NB4 (cell line): ENCODE measurements at places on chromosomes 1 and 21.

- DNase-seq = no peak
Observed at GRCh38 chr1:175225805-175226129, 33.2 kb upstream of the KIAA0040 start.

DNA sequence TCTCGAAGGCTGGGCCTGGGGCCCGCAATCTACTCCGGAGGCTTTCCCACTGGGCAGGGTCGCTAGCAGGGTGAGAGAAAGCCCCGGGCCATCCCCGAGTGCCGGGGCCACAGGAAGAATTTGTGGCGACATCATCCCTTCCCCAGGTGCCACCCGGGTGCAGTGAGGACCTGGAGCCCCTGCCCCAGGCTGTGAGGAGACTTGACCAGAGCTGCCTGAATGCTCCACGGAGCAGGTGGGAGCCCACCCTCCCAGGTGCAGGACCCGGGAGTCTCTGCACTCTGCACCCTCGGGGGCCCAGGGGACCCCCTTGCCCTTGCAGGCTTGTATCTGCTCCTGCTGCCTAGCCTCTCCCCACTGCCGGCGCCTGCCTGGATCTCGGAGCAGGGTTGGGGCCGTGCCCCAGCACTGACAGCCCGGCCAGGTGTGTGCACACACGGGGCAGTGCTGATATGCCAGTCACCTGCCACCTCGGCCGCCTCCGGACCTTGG is 67.5 kb upstream of the RGS7 start:
- DNase-seq = no peak

DNA sequence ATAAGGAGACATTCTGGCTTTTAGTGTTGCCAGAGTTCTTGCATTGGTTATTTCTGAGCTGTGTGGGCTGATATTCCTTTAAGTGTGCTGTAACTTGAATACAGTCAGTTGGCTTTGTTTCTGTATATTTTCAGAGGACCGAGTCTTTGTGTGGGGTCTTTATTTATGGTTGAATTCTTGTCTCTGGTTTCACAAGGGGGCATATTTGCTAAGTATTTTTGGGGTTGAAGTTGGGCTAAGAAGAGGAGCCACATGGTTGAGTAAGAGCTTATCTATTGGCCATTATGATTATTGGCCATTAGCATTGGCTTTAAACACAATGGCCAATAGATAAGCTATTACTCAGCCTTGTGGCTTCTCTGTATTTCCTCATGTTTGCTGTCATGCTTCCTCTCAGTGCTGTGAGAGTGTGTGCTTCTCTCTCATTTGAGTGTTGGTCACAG is 26.3 kb upstream of the PTGFR start:
- DNase-seq = peak; percentile 35

GRCh38 chr1:207581496-207582153 is 63.3 kb upstream of the CR1L start:
- DNase-seq = no peak

- no peak for DNase-seq
Observed at GRCh38 chr1:4510276-4510691, 144.1 kb upstream of the AJAP1 start.

GRCh38 chr1:230310381-230311163 is 115.6 kb downstream of the PGBD5 start:
- peak; percentile 71 for DNase-seq

GRCh38 chr21:17793246-17794123 is 25.7 kb downstream of the C21orf91 start:
- no peak for DNase-seq

DNA sequence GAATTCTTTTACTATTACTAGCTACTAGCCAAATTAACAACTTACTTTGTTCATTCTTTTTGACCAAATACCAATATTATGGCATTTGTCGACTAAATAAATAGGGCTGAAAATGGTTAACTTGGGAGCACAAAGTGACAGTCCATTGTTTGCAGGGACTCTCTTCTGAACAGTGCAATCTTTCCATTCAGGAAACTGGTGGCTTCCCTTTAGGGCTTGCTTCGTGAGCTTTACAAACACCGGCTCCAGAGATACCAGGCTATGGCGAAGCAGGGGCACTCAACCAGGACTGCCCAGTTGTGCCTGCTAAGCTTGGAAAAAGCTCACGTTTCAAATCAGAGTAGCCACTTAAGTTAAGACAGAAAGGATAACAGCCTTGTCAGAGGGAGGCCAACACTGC is 12.3 kb downstream of the RAB42 start:
- DNase-seq = no peak

GRCh38 chr1:204376919-204377799 is 17.4 kb upstream of the PLEKHA6 start:
- no peak for DNase-seq
